ENCODE measurements at places on chromosomes 12 and 14.
A peak's percentile ranks its signal among the peaks of the same experiment; 100 is the strongest.

- DNase-seq = no peak
These were observed 130.0 kb downstream of the DPF3 start for GRCh38 chr14:72763892-72764291.

- DNase-seq = no peak
These were observed 1.7 kb downstream of the PRPF40B start for GRCh38 chr12:49624921-49625577.

GRCh38 chr12:54719691-54720090, 71.5 kb upstream of the DCD start:
- no peak for DNase-seq

- peak; percentile 6 for DNase-seq
These were observed 1.0 kb upstream of the CAMKK2 start for GRCh38 chr12:121297435-121297991.

- DNase-seq = no peak
These were observed 5.4 kb downstream of the RAPGEF3 start for GRCh38 chr12:47753021-47754001.

- peak; percentile 24 for DNase-seq
These were observed 127.4 kb downstream of the KTN1 start for GRCh38 chr14:55707365-55707804.

GRCh38 chr14:48560421-48560820, 885.0 kb upstream of the MDGA2 start:
- DNase-seq = no peak

GRCh38 chr12:50187084-50187900, 20.1 kb upstream of the CERS5 start:
- no peak for DNase-seq

GRCh38 chr12:51867796-51868428, 19.4 kb upstream of the FIGNL2 start:
- no peak for DNase-seq

DNA sequence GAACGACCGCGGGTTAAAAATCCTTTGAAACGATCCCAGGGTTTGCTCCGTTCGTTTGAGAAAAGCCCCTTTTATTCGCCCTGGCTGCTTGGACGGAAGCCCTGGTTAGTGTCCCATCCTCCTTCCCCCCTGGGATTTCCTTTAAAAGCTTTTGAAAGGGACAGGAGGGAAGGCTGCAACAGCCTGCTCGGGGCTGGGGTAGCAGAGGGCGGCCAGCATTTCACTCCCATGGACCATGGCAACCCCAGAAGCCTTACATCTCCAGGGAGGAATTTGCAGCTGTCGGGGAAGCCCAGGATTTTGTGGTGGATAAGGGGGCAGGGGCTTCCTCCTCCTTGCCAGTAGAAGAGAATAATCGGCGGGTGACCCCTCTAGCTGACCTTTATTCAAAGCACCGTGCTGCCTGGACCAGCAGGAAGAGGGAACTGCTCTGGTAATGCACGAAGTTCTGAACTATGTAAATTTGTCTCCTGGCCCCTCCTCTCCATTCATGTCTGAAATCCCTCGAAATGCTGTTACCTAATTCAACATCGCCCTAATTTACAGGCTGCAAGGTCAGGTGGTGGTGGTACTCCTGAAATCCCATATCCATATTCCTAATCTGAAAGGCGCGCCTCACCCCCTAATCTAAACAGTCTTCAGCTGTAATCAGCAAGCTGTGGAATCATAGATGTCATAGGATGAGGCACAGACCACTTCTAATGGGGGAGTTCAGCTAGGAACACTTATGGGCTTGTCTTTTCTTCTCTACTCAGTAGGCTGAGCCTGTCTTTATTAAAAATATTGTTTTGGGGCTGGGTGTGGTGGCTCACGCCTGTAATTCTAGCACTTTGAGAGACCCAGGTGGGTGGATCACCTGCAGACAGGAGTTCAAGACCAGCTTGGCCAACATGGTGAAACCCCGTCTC, 1.0 kb upstream of the CLIP1 start:
- DNase-seq = no peak

DNA sequence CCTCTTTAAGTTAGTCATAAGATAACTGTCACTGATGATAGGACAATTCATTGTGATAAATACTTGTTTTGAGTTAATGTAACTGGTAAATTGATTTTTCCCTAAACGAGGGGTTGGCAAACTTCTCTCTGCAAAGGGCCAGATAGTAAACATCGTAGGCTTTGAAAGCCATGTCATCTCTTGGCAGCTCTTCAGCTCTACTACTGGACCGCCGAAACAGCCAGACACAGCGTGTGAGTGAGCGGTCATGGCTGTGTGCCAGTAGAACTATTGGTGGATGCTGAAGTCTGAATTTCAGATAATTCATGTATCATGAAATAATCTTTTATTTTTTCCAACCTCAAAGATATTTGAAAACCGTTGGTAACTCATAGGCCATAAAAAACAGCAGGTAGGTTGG, 9.9 kb downstream of the PIWIL1 start:
- no peak for DNase-seq

DNA sequence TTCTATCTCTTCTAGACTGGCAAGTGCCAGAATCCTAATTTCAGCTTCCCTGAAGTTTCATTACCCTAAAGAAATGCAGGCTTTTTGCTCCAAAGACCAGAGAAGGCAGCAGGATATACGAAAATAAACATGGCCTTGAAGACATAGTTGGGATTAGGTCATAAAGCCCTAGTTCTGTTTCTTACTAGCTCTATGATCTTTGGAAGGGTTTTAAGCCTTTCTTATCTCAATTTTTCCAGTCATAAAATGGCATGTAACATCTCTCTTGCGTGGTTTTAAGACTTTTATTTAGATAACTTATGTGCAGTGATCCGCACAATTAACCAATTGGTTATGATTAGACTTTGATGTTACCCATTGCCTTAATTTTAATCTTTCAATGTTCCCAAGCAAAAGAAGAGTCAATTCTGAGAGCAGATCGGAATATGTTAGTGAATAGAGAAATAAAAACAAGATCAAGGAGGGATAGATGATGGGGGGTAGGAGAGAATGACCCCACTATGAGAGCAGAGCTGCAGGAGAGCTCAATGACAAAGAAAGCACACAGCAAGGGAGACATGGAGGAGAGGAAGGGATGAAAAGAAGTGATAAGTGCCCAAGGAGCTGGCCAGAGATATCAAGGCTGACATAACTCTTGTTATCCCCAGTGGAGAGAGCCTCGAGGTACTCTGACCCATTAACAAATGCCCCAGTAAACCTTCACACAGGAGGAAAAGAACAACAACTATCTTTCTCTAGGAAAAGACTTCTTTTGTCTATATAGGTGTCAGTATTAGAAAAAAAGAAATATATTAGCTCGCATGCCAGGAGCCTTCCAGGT, 53.0 kb upstream of the ANP32D start:
- no peak for DNase-seq

GRCh38 chr12:9729082-9729481, 3.8 kb downstream of the CLECL1 start:
- DNase-seq = no peak

- no peak for DNase-seq
These were observed 67.5 kb downstream of the TMX1 start for GRCh38 chr14:51307551-51307950.

Measured in CD4-positive, alpha-beta T cell treated with Interleukin-10 for 1 hour (primary cell).